ENCODE measurements at places on chromosomes 4 and X. TPM values are rescaled to one million over a fixed set of nuclear protein-coding genes. Genes with fewer than 3 reads are reported as not detected.

TRAM1L1 gene
- total RNA-seq, result not detected

SERPINA7 gene
- not detected for total RNA-seq

CITED1 gene
- not detected for total RNA-seq

DNA sequence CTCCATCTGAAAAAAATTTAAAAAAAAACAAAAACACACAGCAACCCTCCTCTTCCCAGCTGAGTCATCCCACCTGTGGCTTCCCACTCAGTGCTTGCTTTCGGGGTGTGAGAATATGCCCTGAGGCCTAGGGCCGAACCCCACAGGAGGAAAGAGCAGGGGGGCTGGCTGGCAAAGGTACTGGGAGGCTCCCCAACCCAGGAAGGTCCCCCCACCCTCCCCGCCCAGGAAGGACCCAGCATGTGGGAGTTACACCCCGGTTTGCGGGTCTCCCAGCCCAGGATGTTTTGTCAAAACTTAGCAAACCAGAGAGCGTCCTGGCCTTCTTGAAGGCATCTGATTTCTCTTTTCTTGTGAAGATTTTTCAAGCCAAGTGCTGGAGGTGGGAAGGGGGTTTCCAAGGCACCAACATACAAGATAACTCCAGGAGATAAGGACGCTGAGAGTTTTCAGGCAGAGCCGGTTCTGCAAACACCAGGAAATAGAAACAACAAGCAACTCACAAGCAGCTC is 25.7 kb upstream of the CSF2RA start:
- DNase-seq, result no peak

DNA sequence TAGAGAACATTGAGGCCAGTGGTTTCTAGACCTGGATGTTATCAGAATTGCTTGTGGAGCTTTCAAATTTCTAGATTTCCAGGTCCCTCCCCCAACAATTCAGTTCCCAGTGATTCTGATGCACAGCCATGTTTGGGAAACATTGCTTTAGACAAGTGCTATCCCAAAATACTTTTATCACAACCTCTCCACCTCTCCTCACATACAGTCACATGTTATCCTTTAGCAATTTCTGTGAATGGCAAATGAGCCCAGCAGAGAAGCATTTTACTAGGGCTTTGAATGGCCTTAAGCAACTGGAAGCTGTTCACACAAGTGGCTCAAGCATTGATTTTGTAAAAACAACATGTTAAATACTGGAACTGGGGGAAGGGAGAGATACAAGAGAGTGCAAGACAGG is 29.7 kb downstream of the DCX start:
- no peak for DNase-seq

DNA sequence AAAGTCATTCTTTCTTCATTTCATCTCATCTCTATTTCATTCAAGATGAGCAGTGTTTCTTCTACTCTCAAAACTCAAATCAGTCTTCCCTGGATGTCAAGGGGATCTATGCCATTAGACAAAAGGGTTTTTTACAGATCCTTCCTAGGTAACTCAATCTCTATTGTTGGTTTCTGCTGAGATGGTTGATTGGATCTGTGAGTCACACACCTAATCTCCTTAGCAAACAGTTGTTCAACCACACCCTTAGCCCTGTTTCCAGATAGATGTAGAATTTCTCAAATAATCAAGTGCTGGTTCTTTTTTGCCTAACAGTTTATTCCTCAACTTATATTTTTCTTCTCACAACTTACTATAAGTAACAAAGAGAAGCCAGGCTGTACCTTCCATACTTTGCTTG is 200.5 kb downstream of the KDR start:
- DNase-seq, result no peak

DNA sequence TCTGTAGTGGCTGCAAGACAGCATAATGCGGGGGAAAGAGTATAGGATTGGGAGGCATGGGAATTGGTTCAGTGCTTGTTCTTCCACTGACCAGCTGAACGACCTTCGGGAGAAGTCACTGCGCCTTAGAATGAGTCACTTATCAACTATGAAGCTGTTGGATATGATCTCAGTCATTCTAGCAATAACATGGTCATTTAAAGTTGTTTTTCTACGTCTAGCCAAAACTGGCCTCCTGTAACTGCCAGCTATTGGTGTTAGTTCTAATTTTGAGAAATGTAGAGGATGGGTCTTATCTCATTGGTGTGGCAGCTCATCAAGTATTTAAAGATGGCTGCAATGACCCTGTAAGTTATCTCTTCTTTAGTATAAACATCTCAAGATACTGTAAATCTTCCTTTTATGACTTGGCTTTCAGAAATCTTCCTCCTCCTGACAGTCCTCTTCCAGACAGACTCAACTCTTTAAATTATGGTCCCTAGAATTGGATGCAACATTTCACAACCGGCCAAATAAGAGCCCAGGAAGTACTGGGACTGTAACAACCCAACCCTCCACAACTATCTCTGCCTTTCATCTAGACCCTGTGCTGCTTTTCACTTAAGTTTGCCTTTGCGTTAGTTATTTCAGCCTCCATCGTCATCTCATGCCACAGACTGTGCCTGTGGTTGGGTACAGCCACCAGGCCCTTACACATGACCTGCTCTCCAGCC is 243.3 kb downstream of the CBR4 start:
- DNase-seq, result no peak

DNA sequence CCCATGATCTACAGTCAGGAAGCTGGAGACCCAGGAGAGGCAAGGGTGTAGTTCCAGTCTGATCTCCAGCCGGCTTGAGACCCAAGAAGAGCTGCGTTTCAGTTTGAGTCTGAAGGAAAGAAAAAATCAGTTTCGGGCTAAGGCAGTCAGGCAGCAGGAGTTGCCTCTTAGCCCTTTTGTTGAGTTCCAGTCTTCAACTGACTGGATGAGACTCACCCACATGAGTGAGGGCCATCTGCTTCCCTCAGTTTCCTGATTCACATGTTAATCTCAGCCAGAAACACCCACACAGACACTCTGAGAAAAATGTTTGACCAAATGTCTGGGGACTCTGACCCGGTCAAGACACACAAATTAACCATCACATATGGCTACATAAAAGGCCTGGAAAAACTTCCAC is 73.6 kb upstream of the ELOVL6 start:
- DNase-seq, result no peak

DNA sequence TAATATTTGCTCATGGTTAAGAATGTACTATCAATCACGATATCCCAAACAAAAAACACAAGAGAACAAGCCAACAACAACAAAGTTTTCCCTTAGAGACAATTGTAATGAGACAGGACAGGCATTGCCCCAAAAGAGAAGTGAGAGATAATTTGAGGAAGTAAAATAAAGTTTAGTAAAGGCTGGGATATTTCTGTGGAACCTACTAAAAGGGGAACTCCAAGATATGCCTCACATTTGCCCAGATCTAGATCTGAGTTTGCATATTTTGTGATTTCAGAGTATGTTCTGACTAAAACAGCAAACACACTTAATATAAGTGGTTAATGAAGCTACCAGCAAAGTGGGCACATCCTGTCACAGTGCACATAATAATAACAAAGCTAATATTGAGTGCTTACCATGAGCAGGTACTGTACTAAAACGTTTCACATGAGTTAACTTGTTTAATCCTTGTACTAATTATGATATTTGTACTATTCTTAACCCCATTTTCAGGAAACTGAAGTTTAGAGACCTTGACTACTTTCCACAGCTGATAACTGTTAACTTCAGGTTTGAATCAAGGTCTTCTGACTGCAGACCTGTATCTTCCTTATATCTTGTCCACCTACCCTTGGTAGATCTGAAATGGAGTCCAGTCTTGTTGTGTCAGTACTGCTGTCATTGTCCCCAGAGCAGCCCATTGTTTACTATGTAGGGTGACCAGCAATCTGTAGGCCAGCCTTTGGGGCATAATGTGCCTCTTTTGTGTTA is 26.0 kb upstream of the BMP2K start:
- no peak for DNase-seq

All from naive thymus-derived CD4-positive, alpha-beta T cell (primary cell).